ENCODE measurements at places on chromosomes 11 and 22.

- no peak for DNase-seq
Measured at GRCh38 chr11:76288166-76288980, 82.1 kb upstream of the WNT11 start.

- DNase-seq: no peak
Measured at GRCh38 chr11:65538232-65538914, 13.5 kb downstream of the SCYL1 start.

- no peak for DNase-seq
Measured at GRCh38 chr11:73225001-73225686, 7.1 kb downstream of the P2RY2 start.

DNA sequence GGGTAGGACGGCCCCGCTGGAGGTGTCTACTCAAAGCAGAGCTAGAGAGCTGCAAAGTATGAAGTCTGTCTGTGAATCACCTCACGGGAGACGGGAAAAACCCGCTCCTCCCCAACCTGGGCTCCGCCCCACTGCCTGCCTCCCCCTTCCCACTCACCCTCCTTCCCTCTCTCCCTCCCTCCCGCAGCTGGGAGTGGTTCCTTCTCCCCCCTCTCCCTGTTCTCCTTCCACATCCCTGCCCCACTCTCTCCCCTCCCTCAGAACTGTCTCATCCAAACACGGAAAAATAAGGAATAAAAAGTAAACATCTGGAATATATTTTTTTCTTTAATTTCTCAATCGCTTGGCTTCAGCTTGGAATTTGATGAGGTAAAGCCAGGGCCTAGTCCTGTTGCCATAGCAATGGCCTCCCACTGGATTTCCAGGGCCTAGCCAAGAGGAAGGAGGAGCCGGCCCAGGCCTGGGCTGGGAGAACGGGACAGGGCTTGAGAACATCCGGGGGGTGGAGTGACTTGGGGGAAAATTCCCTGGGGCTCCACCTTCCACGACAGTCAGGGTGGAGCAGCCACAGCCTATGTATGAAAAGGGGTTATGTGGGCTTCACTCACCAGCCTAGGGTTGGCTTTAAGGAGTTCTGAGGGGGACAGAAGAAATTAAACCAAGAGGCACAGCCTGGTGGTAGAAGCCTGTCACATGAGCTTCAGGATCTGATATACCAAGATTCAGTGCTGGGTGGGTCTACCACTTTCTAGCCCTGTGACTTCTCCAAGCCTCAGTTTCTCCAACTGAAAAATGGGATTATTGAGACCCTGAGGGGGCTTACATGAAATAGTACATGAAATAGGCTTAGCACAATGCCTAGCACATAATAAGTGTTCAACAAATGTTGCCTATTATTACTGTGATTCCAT lies 2.2 kb downstream of the TNKS1BP1 start:
- DNase-seq: no peak

DNA sequence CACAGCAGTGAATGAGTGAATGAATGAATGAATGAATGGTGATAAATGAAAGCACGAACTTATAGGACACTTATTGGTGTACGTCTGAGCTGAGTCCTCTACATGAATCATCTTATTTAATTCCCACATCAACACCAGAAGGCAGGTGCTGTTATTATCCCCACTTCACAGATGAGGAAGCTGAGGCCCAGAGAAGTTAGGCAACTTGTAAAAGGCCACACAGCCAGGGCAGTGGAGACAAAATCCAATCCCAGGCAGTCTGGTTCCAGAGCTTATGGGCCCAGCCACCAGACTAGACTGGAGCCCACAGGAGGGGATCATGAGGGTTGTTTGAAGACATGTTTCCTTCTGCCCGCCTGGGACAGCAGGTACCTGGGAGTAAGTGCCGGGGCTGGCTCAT lies 364.0 kb downstream of the MN1 start:
- DNase-seq: no peak

GRCh38 chr11:16012125-16012751 lies 344.1 kb downstream of the SOX6 start:
- DNase-seq: no peak

- no peak for DNase-seq
Measured at GRCh38 chr11:115126515-115127208, 377.6 kb downstream of the CADM1 start.

DNA sequence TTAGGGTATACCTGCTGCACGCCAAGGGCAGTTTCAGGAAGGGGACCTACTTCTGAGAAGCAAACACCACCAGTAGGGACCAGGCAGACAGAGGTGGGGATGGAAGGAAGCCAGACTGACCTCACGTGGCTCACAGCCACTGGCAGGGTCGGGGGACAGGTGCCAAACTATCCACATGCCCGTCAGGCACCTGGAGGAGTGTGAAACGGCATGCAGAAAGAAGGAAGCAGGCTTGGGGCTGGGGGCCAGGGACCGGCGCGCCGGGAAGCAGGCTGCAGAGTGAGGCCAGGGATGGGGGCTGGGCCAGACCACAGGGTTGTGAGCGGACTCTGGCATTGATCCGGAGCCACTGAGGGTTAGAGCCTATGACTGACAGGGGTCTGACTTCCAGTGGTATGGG lies 47.5 kb downstream of the CDKN1C start:
- no peak for DNase-seq

- DNase-seq: no peak
Measured at GRCh38 chr22:34015642-34016041, 95.4 kb upstream of the LARGE1 start.

- DNase-seq: no peak
Measured at GRCh38 chr22:35749808-35750207, 32.1 kb downstream of the APOL5 start.

DNA sequence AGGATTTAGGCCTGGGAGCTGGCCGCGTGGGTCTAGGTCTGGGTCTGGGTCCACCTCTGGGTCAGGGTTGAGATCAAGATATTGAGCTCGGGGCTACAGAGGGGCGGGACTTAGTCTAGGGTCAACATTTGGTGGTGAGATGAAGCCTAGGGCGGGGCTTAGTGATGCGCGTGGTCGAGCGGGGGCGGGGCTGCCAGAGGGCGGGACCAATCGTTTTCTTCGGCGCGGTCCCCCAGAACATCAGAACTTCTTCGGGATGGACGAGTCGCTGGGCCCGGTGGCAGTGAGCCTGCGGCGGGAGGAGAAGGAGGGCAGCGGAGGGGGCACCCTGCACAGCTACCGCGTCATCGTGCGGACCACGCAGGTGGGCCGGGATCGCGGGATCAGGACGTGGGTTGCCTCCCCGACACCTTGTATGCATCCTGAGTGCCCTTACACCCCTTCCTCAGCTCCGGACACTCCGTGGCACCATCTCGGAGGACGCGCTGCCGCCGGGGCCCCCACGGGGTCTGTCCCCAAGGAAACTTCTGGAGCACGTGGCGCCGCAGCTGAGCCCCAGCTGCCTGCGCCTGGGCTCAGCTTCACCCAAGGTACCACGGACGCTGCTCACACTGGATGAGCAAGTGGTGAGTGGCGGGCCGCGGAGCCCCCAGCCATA lies 4.2 kb downstream of the SIPA1 start:
- DNase-seq: no peak

DNA sequence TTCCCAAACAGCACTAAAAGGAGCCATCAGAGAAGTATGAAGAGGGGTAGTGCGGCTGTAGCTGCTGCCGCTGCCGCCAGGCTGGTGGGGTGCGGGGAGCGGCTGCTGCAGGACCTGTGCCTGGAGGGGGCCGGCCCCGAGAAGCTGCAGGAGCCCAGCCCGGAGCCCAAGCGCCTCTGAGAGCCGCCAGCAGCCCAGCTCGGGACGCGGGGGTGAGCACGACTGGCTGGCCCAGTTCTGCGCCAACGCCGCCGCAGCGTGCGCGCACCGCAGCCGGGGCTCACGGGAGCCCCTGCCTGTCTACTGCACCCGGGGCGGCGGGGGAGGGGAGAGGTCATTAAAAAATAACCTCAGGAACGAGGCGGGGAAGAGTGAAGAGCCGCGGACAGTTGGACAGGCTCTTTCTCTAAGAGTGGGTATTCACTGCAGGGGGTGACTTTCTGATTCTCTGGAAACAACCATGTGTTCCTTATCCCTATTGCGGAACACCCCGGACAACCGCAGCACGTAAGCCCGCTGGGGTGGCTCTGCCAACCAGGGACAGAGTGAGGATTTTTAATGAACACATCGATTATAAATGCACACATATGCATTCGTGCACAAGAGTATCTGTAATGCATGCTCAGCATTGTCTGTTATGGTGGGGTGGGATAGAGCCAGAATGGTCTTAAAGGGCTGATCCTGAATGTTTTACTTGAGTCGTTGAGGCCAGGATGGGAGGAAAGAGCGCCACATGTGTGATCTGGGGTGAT lies 453 bp downstream of the GAS2 start:
- DNase-seq: no peak

- DNase-seq: no peak
Measured at GRCh38 chr11:80165744-80166143, 724.9 kb upstream of the TENM4 start.

DNA sequence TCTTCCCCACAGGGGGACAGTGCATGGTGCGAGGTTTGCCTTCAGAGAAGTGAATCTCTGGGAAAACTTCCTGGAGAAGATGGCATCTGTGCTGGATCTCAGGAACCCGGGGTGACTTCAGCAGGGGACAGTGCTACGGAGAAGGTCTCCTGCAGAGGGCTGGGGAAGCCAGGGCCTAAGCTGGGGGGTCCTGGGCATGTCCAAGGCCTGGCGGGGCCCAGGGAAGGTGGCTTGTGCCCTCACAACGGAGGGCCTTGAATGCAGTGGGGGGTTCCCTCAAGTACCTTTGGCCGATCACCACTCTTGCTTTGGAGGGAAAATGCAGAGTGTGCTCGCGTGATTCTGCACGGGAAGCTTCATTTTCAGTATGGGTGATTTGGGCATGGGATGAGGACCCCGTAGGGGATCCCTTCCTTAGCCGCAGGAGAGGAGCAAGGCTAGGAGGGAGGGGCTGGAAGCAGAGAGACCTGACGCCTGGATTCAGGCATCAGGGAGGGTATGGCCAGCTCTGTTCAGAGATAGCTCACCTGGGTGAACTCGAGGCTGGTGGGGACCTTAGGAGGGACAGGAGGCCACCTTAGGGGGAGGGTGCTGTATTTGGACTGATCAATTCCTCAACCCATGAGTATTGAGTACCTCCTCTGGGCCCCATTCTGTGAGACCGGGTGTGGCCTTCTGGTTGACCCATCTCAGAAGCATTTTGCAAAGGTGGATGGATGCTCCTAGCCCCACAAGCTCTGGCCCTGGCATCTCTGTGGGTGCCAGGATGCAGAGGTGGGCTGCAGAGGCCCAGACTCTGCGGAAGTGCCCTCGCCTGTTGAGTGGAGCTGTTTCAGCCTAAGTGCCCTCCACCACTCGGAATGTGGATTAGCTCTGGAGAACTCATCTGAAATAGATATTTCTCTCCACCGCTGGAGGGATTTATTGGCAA lies 529.4 kb downstream of the TBC1D22A start:
- DNase-seq: no peak

DNA sequence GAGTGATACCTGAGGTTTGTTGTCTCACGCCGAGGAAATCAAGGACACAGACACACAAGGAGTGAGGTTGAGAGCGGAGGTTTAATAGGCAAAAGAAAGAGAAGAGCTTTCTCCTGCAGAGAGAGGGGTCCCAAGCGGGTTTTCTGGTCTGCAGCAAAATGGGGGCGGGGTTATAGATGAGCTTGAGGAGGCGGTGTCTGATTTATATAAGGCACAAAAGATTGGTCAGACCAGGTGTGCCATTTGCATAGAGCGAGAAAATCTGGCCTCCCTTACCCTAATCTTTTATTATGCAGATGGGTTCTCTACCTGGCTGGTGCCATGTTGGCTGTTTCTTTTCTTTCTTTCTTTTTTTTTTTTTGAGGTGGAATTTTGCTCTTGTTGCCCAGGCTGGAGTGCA lies 11.8 kb downstream of the C11orf96 start:
- no peak for DNase-seq

Data from left renal cortex interstitium (tissue), 4 donors.